ENCODE measurements at places on chromosomes 5 and 9. TPM values are rescaled to one million over a fixed set of nuclear protein-coding genes. Genes with fewer than 3 reads are reported as not detected.

Gene SMIM33
- total RNA-seq: not detected

Gene INSL4
- total RNA-seq: not detected

- H3K36me3 ChIP-seq: no peaks in the 10 kb centered on the region
- peaks cover 27% of the 10 kb centered on the region for H3K4me1 ChIP-seq
- H3K27ac ChIP-seq: no peak overlapping the region
- no peak overlapping the region for H3K4me3 ChIP-seq
- no peaks in the 10 kb centered on the region for H3K27me3 ChIP-seq
Observed at GRCh38 chr5:163571744-163572143, 66.3 kb downstream of the MAT2B start.

DNA sequence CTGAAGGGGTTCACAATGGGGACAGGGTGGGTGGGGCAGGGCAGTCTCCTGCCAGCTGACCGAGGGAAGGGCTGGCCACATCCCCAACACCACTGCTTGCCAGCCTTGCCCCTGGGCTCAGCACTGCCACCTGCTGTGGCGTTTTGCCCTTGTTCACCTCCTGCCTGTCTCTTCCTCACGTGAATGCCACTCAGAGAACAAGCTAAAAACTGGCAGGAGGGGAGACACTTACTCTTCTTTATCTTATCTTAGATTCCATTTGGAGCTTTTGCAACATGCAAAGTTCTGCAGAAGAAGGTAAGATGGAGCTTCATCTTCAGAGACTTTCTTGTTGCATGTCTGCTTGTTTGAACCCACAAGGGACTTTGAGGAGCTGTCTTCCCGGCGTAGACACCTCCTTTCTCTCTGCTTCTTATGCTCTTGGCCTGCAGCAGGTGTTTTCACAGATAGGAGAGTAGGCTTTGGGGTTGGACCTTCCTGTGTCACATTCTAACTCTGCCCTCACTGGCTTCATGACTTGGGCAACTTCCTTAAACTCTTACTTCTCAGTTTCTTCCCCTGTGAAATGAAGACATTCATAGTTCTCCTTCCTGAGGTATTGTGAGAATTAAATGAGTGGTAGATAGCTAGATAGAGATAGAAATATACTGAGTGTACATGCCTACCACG, 4.1 kb downstream of the LRSAM1 start:
- peak overlapping the region; percentile 23 for H3K4me3 ChIP-seq
- DNase-seq: peak; percentile 22
- peaks cover 16% of the 10 kb centered on the region for H3K4me1 ChIP-seq
- no peak overlapping the region for H3K27ac ChIP-seq
- H3K36me3 ChIP-seq: peaks cover 21% of the 10 kb centered on the region
